ENCODE measurements at places on chromosomes 16 and 17.

DNA sequence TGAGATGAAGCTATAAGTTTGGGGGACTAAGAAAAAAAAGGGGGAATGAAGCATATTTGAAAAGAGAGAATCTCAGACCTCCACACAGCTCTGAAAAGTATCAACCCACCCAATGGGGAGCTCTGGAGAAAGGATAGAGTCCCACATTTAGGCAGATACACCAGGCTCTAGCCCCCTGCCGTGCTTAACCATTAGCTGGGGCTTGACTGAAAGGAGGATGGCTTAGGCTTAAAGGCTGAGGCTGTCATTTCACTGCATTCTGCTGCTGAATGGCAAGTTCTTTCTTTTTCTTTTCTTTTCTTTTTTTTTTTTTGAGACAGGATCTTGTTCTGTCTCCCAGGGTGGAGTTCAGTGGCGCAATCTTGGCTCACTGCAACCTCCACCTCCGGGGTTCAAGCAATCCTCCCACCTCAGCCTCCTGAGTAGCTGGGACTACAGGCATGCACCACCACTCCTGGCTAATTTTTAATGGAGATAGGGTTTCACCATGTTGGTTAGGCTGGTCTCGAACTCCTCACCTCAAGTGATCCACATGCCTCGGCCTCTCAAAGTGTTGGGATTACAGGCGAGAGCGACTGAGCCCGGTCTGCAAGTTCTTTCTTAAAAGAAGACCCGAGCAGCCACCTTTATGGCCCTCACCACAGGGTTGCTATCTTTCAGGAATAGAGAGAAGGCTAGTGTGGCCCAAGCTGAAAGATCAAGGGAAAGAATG, 9.0 kb upstream of the MMP2 start:
- no peak for DNase-seq

- no peak for DNase-seq
Observed at GRCh38 chr17:79290726-79291125, 216.1 kb downstream of the ENGASE start.

- DNase-seq: no peak
Observed at GRCh38 chr17:48544349-48545021, 424 bp downstream of the HOXB2 start.

GRCh38 chr17:56983366-56983765, 5.4 kb downstream of the SCPEP1 start:
- DNase-seq: no peak

GRCh38 chr17:74759941-74760340, 11.5 kb downstream of the NHERF1 start:
- no peak for DNase-seq

DNA sequence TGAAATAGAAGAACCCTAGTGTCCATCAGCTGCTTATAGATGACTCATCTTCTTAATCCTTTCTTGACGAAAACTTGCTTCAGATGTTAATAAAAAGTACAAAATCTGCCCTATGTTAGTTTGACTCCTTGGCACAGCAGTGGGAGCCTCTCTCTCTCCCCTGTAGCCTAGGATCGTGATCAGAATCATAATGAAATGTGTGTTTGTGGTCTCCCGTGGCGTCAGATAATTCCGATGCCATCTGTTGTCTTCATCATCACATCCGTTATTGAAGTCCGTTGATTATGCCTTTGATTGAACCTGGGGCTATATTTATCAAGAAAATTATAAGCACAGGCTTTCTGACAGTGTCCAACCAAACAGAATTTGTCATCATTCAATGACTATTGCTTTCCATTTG, 102.5 kb downstream of the BMERB1 start:
- no peak for DNase-seq

GRCh38 chr17:81402530-81402941, 7.3 kb downstream of the BAHCC1 start:
- no peak for DNase-seq

DNA sequence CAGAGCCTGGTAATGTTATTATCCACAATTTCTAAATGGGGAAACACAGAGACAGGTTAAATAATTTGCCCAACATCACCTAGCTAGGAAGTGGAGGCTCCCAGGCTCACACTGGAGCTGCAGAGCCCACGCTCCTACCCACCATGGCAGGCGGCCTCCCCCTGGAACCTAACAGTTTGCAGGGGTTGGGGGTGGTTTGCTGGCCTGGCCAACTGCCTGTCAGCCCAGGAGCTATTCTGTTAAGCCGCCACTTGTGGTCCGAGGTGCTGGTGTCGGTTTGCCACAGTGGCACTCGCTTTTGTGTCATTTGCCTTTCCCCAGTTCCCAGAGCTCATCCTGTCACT, 3.6 kb downstream of the PRCD start:
- no peak for DNase-seq

- DNase-seq: no peak
Observed at GRCh38 chr17:49055181-49055927, 58.2 kb downstream of the IGF2BP1 start.

- DNase-seq: no peak
Observed at GRCh38 chr16:49419862-49420261, 46.3 kb downstream of the C16orf78 start.

- DNase-seq: peak; percentile 18
Observed at GRCh38 chr17:75909051-75909811, 4.5 kb upstream of the MRPL38 start.
